Effector memory CD4-positive, alpha-beta T cell (primary cell): ENCODE measurements at places on chromosomes 4 and X.

- DNase-seq = no peak
These were observed 393.9 kb downstream of the MID1IP1 start for GRCh38 chrX:39195156-39195555.

GRCh38 chr4:96343836-96344235, 503.9 kb downstream of the PDHA2 start:
- no peak for DNase-seq

DNA sequence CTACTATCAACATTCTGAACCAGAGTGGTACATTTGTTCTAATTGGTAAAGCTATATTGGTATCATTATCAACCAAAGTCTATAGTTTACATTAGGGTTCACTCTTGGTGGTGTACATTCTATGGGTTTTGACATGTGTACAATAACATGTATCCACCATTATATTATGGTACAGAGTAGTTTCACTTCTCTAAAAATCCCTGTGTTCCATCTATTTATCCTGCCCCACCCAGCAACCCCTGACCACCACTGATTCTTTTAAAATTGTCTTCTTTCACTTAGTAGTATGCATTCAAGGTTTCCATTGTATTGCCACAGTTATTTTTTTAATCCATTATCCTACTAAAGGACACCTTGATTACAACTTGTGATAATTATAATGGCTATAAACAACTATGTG, 15.3 kb upstream of the TMPRSS11D start:
- no peak for DNase-seq

DNA sequence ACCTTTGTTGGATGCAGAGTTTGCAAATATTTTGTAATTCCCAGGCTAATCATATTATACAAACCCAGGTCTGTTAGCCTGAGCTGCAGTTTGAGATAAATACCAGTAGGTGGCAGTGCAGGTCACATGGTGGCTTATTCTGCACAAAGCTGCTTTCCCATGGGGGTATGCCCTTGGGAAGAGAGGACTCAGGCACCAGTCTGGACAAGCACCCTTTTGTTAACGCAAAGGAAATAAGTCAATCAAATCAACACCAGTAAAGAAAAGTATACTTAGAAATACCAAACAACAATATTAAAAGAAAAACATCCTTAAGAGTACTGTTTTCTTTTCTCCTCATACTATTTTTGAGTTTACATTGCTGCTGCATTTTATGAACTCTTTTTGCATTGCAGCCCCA, 389.0 kb upstream of the ZFP42 start:
- DNase-seq = no peak

- no peak for DNase-seq
These were observed 232.5 kb upstream of the GPRIN3 start for GRCh38 chr4:89539797-89540711.
